ENCODE measurements at places on chromosomes 5 and 9.

- DNase-seq: no peak
Observed at GRCh38 chr9:113940077-113940476, 64.0 kb downstream of the ZNF618 start.

- DNase-seq: no peak
Observed at GRCh38 chr5:96576876-96577275, 85.3 kb upstream of the CAST start.

GRCh38 chr5:76305775-76306174 is 97.3 kb upstream of the IQGAP2 start:
- no peak for DNase-seq

DNA sequence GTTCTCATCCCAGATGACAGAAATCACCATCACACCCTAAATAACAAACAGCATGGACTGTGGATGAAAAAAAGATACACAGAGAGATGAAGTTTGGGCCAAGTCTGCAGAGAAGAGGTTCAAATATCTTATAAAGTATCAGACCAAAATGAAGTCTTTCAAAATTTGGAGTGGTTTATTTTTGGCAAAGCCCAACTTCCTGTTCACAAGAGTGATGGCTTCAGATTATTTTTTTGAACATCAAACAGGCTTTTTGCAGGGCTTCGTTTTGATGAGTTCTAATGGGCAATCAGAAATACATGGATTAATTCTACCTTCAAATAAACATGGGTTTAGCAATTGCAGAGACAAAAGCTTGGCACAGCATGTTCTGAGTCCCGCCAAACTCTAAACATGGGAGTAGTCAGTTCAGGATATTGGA is 378.2 kb upstream of the RPS23 start:
- DNase-seq: no peak

DNA sequence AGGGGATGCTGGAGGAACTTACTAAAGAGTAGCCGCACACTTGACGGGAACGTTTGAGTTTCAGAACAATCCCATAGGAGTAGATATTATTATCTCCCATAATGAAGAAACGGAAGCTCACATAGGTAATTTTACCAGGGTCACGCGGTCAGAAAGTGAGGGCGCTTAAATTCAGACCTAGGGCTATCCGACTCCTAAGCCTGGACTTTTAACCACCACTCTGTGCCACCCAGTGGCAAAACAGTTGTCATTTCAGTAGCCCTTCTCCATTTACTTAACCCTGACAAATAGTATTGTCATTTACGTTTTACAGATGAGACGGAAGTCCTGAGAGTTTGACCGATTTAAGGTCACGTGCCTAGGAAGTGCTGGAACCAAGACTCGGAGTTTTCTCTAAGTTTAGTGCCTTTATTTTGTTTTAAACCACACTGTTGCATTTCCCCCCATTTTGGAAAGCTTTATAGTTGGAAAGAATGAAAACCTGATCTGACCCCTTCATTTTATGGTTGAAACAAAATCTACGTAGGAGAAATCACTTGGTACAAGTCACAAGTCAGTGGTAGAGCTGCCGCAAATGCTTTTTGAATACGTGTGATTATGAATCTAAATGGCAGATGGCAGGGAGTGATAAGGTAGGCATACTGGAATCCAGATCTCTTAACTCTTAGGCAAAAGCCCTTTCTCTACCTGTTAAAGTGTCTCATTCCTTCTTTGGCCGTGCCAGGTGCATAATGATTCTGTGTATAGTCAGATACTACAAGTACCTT is 650 bp downstream of the MRRF start:
- DNase-seq: peak; percentile 54

GRCh38 chr9:15180124-15180523 is 126.9 kb downstream of the TTC39B start:
- DNase-seq: no peak

DNA sequence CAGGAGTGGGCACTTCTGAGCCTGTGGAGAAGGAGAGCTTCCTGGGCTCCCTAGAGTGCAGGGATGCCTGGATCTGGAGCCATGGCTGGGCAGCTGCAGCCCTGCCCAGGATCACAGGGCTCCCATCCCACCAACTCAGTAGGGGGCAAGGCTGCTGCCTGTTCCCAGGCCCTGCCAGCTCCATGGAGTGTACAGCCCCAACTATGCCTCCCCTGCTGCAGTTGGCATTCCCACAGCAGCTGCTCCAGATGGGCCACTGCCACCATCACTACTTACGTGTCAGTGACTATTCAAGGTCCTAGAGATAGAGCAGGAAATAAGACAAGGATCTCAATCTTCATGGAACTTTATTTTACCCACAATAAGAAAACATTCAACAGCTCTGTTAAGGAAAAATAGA is 107.1 kb upstream of the TNPO1 start:
- no peak for DNase-seq

- no peak for DNase-seq
Observed at GRCh38 chr9:123948286-123948685, 18.4 kb upstream of the DENND1A start.

Data from activated CD4-positive, alpha-beta T cell treated with anti-CD3 and anti-CD28 coated beads, Interleukin-2, Interleukin-4, amounts not matched to agents 100 ng/mL and 50 ng/mL, durations not matched to agents 16 hours and 8 hours (primary cell).